ENCODE measurements at places on chromosomes 13 and 19.

DNA sequence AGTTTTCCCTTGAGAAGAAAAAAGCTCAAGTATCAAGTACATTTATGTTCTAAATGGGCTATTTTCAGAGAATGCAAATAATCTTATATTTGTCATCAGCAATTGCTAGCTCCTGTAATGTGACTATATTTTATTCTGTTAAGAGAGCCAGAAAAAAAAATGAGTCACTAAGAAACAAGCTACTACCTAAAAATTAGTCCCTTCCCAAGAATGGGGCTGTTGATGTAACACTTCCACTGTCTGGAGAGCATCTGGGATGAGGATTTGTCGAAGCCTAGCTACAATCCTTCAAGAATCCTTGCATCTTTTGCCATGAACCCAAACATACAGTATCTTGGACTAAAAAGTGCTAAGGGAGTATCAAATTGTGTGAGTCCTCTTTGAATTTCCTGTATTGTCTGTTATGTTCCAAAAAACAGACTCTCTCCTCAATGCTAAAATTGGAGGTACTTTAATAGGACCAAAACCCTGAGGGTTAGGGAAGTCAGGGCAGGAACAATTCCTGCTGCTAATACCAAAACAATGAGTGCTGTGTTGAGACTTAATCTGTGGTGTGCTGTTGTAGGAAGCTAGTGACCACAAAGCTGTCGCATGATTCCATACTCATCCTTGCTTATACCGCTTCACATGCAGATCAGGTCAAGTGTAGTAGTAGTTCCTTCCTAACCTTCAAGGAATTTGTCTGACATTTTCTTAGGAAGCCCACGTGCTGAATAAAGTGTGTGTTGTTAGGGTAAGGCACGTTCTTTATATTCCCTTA, 4.9 kb upstream of the ZC3H13 start:
- peak; percentile 24 for DNase-seq

DNA sequence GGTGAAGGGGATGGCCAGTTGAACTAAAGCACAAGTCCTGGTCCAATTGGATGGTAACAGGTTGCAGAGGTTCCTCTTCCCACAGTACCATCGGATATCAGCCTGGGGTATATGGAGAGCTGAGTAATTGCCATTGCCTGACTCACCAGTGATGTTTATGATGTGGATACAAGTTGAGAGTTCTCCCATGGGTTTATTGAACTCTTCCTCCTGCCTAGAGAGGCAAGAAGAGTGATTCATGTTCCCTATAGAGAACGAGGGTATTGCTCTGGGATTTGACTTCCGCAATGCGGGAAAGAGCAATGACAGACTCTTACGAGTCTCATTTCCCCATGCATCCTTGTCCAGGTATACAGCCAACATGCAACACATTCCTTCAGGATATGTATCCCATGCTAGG, 111.3 kb upstream of the PCDH9 start:
- DNase-seq = no peak

DNA sequence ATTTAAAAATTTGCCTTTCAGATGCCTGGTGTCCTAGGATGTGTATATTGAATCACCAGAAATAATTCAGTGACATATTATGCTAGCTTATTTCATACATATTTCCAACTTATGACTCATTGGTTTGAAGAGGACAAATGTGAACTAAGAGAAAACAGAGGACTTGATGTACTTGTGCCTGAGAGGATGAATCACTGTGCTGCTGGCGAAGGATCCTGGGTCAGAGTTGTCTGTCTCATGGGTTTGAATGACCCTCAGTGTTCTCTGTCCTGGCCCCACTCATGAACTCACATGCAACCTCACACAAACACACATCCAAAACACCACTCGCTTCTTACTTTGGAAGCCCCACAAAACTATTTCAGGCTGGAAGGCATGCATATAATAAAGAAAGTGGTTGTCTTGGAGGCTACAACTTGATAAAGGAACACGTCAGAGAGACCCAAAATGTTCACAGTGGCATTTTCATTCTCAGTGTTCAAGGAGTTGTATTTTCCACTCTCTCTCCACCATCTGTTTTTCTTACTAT, 129.0 kb upstream of the SPRY2 start:
- DNase-seq = peak; percentile 15

DNA sequence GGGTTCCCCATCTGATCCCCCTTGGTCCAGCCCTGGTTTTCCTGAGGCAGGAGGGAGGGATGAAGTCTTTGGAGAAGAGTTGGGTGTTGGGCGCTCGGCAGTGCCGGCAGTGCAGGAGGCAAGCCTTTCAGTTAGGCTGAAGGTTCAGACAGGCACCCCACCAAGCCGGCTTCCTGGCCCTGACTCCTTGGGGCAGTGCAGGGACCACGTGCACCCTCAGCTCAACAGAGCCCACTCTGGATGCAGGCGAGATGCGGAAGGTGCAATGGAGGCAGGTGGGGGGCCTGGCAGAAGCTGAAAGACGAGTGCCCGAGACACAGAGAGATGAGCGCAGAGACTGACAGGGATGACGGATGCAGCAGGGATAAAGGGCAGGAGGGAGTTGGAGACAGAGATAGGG, 11.1 kb downstream of the MAMSTR start:
- no peak for DNase-seq

DNA sequence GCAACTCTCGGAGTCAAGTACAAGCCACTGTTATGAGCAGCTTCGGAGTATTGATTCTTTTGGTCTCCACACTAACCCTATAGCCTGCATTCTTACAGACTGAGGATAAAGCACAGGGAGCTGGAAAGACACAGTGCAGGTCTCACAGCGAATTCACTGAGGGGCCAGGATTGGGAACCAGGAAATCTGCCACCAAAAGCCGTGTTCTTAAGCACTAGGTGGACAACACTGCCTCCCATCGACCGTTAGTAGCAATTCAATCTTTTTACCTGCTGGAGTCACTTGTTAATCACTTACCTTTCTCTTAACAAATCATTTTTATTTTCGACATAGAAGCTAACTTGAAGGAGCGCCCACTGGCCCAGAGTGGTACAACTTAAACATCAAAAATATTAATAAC, 6.3 kb downstream of the PMIS2 start:
- peak; percentile 35 for DNase-seq

GRCh38 chr13:85737952-85738351, 61.3 kb downstream of the SLITRK6 start:
- DNase-seq = no peak

All from Daoy (cell line).